Stimulated activated CD4-positive, alpha-beta T cell treated with anti-CD3 and anti-CD28 coated beads, TNF-alpha, amount 100 ng/mL, for 48 hours (primary cell): ENCODE measurements at places on chromosomes 13 and 19.

- DNase-seq = no peak
These were observed 1.4 kb downstream of the SIGLEC7 start for GRCh38 chr19:51143486-51143885.

DNA sequence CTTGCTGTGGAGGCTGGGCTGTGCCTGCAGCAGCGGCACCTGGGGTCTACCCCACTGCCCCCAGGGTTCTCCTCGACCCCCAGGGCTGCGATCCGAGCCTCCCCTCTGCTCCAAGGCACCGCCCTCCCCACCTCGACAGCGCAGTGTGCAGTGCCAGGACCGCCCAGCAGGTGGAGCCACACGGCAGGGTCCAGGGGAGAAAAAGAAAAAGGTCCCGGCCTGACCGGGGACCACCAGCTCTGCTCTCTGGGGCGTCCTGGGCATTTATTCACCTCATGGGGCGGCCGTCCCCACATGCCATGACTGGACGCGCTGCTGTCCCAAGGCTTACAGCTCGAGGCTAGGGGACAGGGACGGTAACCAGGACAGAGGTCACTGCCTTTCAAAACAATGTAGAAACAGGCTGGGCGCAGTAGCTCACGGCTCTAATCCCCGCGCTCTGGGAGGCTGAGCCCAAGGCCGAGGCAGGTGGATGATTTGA lies 10.6 kb downstream of the REXO1 start:
- no peak for DNase-seq

- DNase-seq = no peak
These were observed 6.1 kb upstream of the OXGR1 start for GRCh38 chr13:97000295-97000925.

DNA sequence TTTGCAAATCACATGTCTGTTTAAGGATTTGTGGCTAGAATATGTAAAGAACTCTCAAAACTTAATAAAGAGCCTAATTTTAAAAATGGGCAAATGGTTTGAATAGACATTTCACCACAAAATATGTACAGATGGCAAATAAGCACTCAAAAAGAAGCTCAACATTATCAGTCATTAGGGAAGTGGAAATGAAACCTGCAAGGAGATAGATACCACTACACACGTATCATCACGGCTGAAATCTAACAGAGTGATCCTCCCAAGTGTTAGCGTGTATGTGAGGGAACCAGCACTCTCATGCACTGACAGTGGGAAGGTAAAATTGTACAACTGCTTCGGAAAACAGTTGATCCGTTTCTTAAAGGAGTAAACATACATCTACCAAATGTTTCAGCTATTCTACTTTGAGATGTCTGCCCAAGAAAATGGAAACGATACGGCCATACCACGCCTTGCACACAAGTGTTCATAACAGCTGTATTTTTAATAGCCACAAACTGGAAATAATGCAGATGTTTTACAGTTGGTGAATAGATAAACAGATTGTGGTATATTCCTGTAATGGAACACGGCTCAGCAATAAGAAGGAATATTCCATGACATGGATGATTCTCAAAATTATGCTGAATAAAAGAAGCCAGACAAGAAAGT lies 14.5 kb downstream of the ARHGEF7 start:
- no peak for DNase-seq

- DNase-seq = no peak
These were observed 276.9 kb downstream of the UQCRFS1 start for GRCh38 chr19:28936001-28936400.

DNA sequence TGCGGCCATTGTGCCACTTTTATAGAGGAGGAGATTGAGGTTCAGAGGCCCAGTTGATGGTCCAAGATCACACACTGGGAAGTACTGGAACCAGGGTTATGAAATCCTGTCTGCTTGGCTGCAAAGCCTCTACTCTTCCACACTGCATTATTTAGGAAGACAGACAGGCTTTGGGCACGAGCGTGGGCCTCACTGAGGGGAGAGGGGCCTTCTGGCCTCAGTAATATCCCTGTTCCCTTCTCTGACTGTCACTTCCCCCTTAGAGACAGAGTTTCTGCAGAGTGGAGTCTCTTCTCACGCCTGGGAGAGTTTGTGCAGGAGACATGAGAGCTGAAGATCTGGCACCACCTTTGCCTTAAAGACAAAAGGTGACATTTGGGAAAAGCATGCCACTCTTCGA lies 49.0 kb upstream of the PNMA8B start:
- no peak for DNase-seq

- no peak for DNase-seq
These were observed 9.3 kb downstream of the MED16 start for GRCh38 chr19:883661-884211.

- DNase-seq = no peak
These were observed 198.2 kb downstream of the KLF12 start for GRCh38 chr13:73935991-73936390.

GRCh38 chr13:41697578-41697977 lies 240.2 kb downstream of the RGCC start:
- no peak for DNase-seq

DNA sequence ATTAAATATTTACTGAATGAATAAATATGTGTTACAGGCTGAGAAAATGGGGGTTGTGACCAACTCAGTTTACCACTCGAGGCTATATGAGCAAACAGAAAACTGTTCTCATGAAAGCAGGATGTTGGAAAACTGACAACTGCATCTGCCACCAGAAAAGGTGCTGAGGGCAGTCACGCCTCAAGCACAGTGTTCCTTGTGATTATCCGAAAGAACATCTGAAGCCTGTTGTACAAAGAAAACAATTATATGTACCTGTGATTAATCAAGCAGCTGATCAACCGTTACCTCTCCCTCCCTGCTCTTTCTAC lies 6.2 kb upstream of the KLK13 start:
- DNase-seq = no peak

DNA sequence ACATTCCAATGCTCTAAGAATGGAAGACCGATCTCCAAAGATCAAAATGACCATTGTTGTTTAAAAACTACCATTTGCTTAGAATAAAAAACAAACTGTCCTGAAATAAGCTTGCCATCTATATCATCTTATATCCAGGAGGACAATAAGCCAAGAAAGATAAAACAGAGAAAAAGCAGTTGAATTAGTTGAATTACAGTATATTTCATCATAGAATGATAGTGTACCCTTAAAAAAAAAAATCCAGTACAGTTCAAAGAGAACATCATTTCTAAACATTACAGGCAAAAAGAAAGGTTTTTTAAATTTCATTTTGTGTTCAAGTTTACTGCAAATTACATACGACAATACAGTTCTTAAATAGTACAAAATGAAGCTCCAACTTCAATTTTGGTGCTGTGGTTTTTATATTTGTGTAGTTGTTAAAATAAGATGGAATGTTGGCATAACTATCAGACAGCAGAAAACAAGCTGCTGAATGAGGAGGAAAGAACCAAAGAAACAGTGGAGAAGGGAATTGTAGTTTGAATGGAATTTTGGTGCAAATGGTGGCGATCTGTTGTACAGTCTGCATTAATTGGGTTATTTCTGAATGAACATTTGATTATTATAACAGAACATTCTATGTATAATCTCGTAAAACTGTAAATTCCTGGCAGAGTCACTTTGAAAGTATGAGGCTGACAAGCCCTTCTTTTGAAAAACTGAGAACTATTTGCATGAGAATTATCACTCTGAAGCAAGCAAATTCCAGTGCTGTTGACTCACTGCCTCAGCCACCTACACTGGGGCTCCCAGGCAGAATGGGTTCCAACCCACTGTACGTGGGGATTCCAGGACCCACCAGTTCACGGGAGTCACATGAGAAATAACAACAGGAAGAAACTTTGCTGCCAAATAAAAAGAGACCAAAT lies 37.7 kb downstream of the LHFPL6 start:
- no peak for DNase-seq

- no peak for DNase-seq
These were observed 35.1 kb upstream of the ZNF808 start for GRCh38 chr19:52492201-52492993.

- DNase-seq = no peak
These were observed 22.3 kb downstream of the PEPD start for GRCh38 chr19:33499248-33499647.

DNA sequence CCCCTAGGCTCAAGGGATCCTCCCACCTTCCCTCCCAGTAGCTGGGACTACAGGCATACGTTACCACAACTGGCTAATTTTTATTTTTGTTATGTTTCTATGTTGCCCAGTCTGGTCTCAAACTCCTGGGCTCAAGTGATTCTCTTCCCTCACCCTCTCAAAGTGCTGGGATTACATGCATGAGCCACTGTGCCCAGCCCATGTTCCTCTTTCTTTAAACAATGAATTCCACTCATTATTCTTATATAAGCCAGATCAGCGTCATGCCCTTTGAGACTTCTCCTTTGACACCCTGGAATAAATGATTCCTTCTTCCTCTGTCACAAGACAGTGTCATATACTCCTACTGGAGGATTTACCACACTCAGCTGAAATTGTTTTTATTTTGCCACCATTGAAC lies 519.9 kb upstream of the SPRY2 start:
- DNase-seq = no peak
